ENCODE measurements at places on chromosomes 5 and 9.

- DNase-seq: no peak
These were observed 69.6 kb downstream of the PTPDC1 start for GRCh38 chr9:94153905-94154304.

- DNase-seq: no peak
These were observed 37.9 kb downstream of the SH3TC2 start for GRCh38 chr5:149024943-149025342.

- no peak for DNase-seq
These were observed 129.8 kb upstream of the IFNE start for GRCh38 chr9:21611891-21612290.

DNA sequence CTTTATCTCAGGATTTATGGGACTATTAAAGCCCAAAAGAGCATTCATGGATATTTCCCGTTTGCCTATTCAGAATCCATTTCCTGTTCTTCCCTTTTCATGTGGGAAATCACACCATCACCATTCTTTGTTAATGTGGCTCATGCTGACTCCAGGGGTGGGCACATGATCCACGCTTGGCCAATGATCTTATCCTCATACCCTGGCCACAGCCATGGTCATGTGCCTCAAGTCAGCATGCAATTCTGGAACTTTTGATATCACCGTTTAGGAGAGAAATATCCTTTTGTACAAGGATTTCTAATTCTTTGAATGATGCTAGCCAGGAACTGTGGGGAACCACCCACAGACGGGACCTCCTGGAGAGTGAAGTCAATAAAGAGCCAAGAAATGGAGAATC lies 272.2 kb downstream of the PRELID2 start:
- no peak for DNase-seq

- no peak for DNase-seq
These were observed 43.2 kb upstream of the RANBP3L start for GRCh38 chr5:36344899-36345298.

GRCh38 chr9:91360551-91361290 lies 997 bp downstream of the AUH start:
- DNase-seq: no peak
